Right renal pelvis (tissue), 4 donors: ENCODE measurements at places on chromosomes 2 and 18. TPM values are rescaled to one million over a fixed set of nuclear protein-coding genes. Genes with fewer than 3 reads are reported as not detected.

VAMP8 gene
- 99.2 TPM for polyA plus RNA-seq

SLC66A2 gene
- 21.1 TPM for polyA plus RNA-seq

C1GALT1C1L gene
- polyA plus RNA-seq: 3.7 TPM

SKA1 gene
- polyA plus RNA-seq: 7.7 TPM

CNDP1 gene
- polyA plus RNA-seq: 2.0 TPM

CCDC150 gene
- polyA plus RNA-seq: 21.0 TPM

NETO1 gene
- polyA plus RNA-seq: 0.90 TPM

CYP27A1 gene
- polyA plus RNA-seq: 56.8 TPM

BOLL gene
- polyA plus RNA-seq: not detected

DNA sequence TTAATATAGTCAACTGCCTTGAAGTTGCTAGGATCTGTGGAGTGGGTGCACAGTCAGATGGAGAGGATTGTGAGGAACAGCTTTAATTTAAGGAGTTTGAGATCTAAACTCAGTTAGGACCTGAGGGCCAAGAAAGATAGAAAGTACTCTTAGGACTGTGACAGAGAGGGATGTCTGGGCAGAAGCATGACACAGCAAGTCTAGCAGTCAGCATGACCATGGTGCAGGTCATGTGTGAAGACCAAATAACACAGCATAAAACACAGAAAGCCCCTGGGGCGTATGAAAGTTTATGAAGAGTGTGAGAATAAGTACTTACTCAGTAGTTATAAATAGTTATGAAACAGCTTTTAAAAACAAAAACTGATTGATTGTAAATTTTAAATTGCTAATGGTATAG lies 107.2 kb downstream of the GALNT1 start:
- no peak for DNase-seq

DNA sequence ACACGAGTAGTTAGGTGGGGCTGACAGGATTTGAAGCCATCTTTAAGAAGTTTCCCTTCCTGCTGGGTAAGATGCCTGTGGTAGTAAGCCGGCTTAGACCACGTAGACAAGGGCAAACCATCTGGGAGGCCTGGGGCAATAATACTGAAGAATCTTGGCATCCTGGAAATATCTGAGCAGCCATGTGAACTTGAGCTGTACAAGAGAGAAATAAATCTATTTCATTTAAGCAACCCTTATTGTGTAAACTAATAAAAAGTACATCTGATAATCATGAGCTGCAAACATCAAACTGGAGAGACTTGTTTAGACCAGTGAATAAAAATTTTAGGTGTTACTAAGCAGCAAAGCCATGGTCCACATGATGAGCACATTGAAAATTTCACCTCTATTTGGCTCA lies 11.4 kb upstream of the CETN1 start:
- DNase-seq: no peak

DNA sequence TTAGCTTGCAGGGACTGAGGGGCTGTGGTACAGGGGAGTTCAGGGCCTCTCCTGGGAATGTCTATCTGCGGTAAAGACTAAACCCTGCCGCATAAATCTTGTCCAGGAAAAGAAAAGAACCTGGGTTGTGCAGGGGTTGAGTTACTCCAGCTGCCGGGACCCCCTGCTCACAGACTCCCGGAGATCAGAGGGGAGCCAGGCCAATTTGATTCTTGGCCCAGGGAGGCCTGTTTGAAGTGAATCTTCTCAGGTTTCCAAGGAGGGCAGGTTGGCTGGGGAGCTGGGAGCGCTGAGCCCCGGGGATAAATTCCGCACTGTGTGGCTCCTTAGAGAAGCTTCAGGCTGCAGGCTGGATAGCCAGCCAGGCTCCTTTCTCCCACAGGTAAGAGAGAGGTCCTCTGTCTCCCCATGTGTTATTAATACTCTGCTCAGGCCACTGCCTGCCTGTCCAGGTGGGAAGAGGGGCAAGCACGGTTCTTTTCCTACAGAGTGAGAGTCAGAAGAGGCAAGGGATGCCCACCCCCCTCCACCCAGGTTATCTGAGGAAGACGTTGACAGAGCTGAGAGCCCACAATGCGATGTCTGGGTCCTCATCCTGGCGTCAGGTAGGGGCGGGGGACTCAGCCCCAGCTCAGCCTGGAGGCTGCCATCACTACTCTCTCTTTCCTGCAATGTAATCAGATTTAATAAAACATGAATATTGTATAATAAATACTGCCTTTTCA lies 82.7 kb downstream of the LONRF2 start:
- peak; percentile 50 for DNase-seq

- DNase-seq: no peak
These were observed 67.9 kb downstream of the RHOB start for GRCh38 chr2:20514596-20515269.

GRCh38 chr2:38370664-38371063 lies 6.4 kb downstream of the ATL2 start:
- no peak for DNase-seq

GRCh38 chr2:5868931-5869330 lies 176.7 kb downstream of the SOX11 start:
- no peak for DNase-seq

GRCh38 chr2:101858246-101858645 lies 133.5 kb upstream of the IL1R2 start:
- DNase-seq: no peak

DNA sequence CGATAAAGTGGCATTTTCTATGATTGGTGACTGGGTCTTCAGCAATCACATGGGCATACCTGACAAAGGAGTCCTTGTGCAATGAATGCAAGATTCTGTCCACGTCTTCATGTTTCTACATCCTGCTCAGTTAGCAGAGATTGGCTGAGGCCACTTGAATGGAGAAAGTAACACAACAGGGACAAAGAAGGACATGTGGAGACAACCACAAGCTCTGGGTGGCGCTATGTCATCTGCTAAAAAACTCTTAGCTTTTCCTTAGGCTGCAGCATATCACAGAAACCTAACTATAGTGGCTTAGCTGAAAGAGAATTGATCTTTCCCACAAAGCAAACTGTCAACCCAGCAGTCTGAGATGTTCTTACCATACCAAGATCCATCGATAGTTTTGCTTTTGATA lies 1109.7 kb downstream of the SOCS6 start:
- DNase-seq: no peak

- DNase-seq: no peak
These were observed 39.6 kb downstream of the DCDC2C start for GRCh38 chr2:3742743-3743508.

DNA sequence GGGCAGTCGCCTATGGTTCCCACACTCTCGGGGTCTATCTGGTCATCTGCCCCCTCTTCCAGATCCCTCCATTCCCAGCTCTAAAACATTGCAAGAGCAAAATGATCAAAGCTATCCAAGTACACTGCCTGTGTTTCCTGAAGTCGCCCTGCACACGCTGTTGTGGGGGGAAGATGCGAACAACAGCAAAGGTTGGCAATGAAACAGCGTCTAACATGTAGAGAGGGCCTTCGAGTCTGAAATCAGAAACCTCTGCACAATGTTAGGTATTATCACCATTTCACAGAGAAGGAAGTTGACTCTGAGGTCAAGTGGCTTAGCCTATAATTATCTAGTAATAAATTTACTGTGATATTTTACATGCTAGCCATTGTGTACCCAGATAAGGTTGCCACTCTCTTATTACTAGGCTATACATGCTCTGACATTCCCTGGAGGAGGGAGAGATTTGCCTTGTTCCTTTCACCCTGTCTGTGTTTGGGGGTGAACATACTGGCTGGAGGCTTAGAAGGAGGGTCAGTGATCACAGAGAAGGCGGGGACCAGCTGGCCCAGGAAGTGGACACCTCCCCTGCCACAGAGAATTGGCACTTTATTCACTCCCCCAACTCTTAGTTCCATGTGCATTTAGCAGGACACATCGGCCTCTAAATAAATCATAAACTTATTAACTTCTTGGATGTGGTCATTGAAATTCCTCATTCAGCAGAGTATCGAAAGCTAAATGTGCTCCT lies 36.8 kb downstream of the KCTD1 start:
- DNase-seq: peak; percentile 18

- peak; percentile 9 for DNase-seq
These were observed 316 bp downstream of the WDR12 start for GRCh38 chr2:202911203-202911511.

- DNase-seq: no peak
These were observed 21.9 kb upstream of the SEMA4C start for GRCh38 chr2:96891591-96892333.

DNA sequence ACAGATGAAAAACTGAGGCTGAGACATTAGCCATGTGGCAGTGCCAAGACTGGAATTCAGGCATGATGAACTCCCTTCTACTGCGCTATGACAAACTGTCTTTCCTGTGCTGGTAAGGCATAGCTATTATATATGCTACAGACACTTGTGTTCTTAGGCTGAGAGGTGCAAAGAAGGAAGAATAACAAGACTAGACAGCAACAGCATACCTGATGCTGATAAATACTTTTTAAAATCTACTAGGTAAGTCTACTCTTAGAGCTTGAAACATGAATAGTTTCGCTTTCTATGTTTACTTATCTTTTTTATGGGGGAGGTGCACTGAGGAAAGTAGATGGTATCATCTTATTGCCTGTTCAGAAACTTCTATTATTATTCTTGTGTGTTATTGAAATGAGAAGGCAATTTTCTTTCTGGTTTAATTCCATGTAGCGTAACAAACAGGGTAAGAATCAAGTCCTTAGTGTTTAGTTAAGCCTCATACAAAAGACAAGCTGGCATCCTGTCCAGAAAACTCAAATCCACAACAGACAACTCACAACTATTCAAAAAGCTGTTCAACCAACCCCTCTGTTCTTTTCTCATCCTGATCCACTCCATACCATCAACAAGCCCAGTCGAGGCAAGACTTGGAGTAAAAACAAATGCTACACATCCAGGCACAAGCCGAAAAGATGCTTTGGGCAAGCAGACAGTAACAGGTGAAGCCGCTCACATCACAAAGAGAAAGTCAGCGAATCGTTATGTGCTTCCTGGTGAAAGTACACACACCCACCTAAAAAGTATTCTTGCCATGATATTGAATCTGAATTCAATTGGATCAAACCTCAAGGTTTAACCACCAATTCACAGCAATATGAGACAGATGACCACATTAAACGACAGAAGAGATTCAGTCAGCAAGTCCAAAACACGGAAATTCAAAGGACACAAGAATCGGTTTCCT lies 1.5 kb downstream of the TTC32 start:
- DNase-seq: no peak

GRCh38 chr2:8149985-8150539 lies 531.8 kb upstream of the ID2 start:
- DNase-seq: peak; percentile 53

DNA sequence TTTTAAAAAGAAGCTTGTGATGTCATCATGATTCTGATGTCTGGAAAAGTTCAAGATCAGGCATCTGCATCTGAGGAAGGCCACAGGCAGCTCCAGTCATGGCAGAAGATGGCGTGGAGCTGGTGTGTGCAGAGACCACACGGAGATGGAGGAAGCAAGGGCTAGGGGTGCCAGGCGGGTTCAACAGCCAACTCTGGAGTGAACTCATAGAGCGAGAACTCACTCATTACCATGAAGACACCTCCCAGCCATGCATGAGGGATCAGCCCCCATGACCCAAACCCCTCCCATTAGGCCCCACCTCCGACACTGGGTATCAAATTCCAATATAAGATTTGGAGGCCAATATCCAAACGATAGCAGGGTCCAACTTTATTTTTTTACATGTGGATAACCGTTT lies 61.6 kb downstream of the KCNG2 start:
- DNase-seq: no peak

DNA sequence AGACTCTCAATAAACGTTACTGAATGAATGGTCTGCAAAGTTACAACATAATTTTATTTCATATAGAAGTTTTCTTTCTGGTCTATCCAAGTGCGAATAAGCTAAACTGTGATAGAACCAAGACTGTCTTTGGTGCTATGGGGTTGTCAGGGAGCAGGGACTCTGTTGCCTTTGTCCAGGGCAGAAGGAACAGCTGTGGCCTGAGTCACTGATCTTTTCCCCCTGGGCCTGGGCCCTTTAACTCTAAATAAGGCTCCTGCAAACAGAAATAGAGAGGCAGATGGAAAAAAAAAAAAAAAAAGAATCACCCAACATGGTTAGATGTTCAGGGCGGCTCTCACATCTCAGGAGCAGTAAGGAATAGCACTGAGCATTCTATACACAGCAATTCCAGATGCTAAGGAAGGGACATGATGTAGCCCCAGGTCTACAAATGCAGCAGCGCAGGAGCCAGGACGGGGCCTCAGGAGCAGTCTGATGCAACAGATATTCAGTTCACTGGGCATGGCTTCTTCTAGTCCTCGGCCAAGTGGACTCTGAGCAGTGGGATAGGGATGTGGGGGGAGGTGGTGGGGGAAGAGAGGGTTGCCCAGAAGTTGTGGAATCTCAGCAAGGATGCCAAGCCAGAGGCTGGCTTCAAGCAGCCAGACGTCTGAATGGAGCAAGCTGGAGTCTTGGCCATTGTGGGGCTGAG lies 247.1 kb upstream of the SIX2 start:
- DNase-seq: no peak

GRCh38 chr2:238483021-238483420 lies 56.3 kb downstream of the ASB1 start:
- DNase-seq: no peak

- no peak for DNase-seq
These were observed 224.8 kb upstream of the PXDN start for GRCh38 chr2:1968988-1969700.

DNA sequence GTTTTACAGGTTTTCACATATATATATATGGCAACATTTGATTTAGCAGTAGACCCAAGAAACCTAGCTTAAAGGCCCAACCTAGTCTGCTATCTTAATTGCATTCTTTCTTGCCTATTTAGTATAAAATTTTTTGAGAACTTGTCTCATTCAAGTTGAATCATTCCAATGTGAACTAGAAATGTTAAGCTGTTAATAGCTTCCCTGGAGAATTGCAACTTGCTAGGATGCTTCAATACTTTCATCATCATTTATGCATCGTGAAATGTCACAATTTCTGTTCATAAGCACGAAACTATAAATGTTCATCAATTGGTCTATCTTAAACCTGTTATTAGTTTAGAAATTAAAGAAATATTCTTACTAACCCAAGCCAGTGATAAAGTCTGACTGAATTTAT lies 217.6 kb downstream of the BABAM2 start:
- no peak for DNase-seq

GRCh38 chr2:3042601-3043585 lies 334.7 kb downstream of the EIPR1 start:
- DNase-seq: no peak

DNA sequence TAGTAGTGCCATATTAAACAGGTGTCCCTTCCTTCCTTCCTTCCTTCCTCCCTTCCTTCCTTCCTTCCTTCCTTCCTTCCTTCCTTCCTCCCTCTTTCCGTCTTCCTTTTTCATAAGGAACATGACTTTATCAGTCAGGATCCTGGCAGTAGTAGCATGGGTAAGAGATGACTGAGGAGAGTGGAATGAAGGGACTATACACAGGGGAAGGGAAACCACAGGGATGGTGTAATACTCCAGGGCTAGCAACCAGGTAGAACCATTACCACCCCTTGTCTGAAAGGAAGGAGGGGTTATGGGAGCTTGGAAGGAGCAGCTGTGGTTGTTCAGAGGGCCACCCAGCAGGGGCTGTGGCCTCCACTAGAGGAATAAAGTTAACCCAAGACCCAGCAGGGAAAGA lies 23.2 kb upstream of the KDM3A start:
- DNase-seq: no peak

GRCh38 chr2:43478412-43479086 lies 117.3 kb downstream of the THADA start:
- DNase-seq: no peak

- DNase-seq: no peak
These were observed 38.5 kb downstream of the THAP4 start for GRCh38 chr2:241598487-241598886.

- DNase-seq: no peak
These were observed 158.3 kb downstream of the LDLRAD4 start for GRCh38 chr18:13376841-13377351.

- no peak for DNase-seq
These were observed 41.4 kb downstream of the BMP10 start for GRCh38 chr2:68829749-68830148.
